Upper lobe of right lung (tissue), 1 donor: ENCODE measurements at places on chromosomes 1 and 21. TPM values are rescaled to one million over a fixed set of nuclear protein-coding genes. Genes with fewer than 3 reads are reported as not detected.

DNA sequence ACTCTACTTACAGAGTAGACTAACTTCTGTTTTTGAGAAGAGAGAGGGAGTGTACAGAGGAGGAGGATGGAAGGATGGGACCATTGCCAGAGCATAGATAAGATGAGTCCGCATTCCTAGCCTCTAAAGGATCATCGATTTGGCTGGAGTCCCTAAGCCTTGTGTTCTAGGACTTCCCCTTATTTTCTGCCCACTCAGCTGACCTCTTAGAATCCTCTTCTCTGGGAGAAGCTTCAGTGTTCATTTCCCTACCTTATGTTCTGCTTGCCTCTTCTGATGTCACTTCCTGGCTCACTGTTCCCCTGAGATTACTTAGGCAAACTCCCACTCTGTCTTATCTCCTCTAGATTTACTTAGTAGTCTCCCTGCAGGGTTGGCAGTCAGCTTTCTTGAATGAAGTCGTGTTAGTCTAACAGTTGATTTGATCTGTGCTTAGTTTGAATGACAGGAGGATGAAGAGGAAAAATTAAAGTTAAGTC is 156.7 kb downstream of the SYT2 start:
- H3K4me3 ChIP-seq: no peak overlapping the region
- no peak overlapping the region for H3K27ac ChIP-seq
- no peaks in the 10 kb centered on the region for H3K27me3 ChIP-seq
- peaks cover 18% of the 10 kb centered on the region for H3K4me1 ChIP-seq

GRCh38 chr21:36155603-36156338 is 853 bp upstream of the DOP1B start:
- peak; percentile 90 for DNase-seq
- H3K27me3 ChIP-seq: no peaks in the 10 kb centered on the region
- peak overlapping the region; percentile 75 for H3K4me3 ChIP-seq
- peak overlapping the region; percentile 87 for H3K27ac ChIP-seq

DNA sequence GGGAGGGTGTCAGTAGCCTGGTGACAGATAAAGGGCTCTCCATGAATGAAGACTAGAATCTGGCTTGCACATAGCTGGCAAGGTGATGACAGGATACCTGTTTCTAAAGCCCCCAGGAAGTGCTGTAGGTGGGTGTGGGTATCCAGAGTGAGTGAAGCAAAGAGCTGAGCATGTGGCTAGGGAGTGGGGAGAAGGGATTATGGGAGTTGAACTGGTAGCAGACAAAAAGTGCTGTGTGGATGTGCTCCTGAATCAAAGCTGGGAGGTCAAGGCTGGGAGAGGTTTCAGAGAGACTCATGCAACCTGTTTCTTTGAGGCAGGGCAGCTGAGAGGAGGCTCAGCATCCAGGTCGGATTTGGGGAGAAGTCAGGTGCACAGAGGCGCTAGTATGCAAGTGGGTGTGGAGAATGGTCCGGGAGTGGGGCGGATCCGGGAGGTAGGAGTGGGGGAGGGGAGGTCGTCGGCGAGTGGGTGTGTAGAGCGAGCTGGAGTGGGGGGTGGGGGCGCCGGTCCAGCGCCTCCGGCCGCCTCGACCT is 600 bp downstream of the ASTN1 start:
- H3K27me3 ChIP-seq: peaks cover 37% of the 10 kb centered on the region
- DNase-seq: no peak
- H3K36me3 ChIP-seq: no peaks in the 10 kb centered on the region
- H3K4me3 ChIP-seq: peak overlapping the region; percentile 4
- no peaks in the 10 kb centered on the region for H3K4me1 ChIP-seq

GRCh38 chr1:223547316-223548114 is 118.0 kb downstream of the CAPN8 start:
- H3K27ac ChIP-seq: no peak overlapping the region
- H3K27me3 ChIP-seq: no peaks in the 10 kb centered on the region
- H3K4me1 ChIP-seq: no peaks in the 10 kb centered on the region
- DNase-seq: no peak

DNA sequence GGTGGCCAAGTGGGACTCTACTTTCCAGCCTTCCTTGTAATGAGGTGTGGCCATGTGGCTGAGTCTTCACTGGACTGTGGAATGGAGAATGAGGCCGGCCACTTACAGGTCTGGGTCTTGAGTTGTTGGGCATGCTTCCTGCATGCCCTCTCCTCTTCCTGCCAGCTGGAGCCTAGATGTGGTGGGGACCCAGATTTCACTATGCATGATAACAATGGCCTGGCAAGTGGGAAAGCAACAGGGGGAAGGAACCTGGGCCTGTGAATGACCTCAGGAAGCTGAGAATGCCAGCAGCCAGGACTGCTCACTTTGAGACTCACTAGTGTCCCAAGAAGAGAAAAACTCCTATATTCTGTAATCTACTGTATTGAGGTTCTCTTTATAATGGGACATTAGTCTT is 8.5 kb upstream of the SLC26A9 start:
- DNase-seq: no peak
- no peak overlapping the region for H3K4me3 ChIP-seq
- no peaks in the 10 kb centered on the region for H3K36me3 ChIP-seq
- no peak overlapping the region for H3K27ac ChIP-seq

The AADACL3 gene
- not detected for total RNA-seq

The SFN gene
- total RNA-seq: 83.8 TPM

The MASP2 gene
- not detected for total RNA-seq

The NUAK2 gene
- 8.8 TPM for total RNA-seq
